BE2C (cell line): ENCODE measurements at places on chromosomes 7 and 10.

DNA sequence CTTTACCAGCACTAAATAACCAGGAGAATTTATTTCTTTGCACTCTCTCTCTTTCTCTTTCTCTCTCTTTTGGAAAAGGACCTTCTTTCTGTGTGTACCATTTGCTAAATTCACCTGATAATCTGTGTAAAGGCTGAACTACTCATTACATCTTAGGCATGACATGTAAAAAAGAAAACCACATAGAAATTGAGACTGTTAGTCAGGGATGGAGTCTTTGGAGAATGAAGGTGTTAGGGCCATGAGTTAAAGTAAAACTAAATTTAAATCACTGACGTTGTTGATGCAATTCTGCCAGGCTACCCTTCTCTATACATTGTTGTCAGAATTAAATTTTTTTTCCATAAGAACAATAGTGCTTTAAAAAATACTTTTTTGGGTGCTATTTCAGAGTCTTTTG is 263.3 kb downstream of the PTEN start:
- DNase-seq = no peak

- no peak for DNase-seq
Observed at GRCh38 chr7:130956417-130957136, 222.6 kb upstream of the KLF14 start.

GRCh38 chr10:97150013-97150595 is 35.7 kb downstream of the SLIT1 start:
- DNase-seq = no peak

- DNase-seq = no peak
Observed at GRCh38 chr7:126495001-126495400, 757.7 kb downstream of the GRM8 start.

GRCh38 chr10:64396105-64396708 is 875.0 kb downstream of the REEP3 start:
- no peak for DNase-seq

GRCh38 chr10:75994357-75995040 is 563.1 kb downstream of the LRMDA start:
- no peak for DNase-seq

GRCh38 chr10:79050896-79051555 is 17.7 kb upstream of the ZMIZ1 start:
- DNase-seq = no peak

DNA sequence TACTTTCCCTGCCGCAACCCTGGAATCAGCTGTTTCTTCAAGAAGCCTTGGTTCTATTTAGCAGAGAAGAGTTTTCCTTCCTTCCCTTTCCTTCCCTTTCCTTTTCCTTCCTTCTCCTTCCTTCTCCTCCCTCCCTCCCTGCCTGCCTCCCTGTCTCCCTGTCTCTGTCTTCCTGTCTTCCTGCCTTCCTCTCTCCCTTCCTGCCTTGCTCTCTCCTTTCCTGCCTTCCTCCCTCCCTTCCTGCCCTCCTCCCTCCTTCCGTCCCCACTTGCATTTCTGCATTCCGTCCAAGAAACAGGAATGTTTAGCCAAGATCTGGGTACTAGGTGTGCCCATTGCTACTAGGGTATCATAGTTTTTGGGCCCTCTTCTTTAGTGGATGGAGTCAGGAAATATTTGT is 21.9 kb downstream of the SND1 start:
- DNase-seq = no peak

DNA sequence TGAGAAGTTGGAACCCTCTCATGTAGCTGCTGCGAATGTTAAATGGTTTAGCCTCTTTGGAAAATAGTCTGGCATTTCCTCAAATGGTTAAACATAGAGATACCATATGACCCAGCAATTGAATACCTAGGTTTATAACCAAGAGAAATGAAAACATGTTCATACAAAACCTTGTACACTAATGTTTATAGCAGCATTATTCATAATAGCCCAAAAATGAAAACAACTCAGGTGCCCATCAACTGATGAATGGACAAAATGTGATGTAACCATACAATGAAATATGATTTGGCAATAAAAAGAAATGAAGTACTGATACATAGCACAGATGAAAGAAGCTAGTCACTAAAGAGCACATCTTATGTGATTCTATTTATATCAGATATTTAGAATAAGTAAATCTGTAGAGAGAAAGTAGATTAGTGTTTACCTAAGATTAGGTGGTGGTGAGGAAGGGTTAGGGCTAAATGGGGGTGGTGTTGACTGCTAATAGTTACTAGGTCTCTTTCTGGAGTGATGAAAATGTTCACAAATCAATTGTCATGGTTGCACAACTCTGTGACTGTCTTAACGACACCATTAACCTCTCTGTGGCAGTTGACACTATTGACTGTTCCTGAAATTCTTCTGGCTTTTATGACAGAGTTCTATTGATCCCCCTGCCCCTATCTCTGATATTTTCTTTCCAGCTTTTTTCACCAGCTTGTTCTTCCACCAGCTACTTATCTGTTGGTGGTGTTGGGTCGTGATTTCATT is 35.2 kb downstream of the VCL start:
- no peak for DNase-seq

DNA sequence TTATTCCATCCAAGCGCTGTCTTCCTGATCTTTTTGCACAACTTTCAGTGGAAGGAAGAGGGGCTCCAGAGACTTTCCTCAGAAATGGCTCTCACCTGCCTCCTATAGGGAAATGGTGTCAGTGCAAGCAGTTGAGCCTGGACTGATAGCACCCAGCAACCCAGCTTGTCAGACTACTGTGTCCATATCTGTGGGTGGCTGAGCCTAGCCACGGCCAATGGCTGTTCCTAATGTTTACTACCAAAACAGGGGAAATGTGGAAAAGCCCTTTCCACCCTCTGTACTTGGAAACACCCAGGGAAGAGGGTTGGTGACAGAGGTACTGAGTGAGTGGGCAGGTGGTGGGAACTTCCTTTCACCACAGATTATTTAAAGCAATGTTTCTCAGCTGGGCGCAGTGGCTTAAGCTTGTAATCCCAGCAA is 4.3 kb upstream of the YKT6 start:
- peak; percentile 63 for DNase-seq

GRCh38 chr10:99460070-99460469 is 29.6 kb upstream of the GOT1 start:
- DNase-seq = no peak

- no peak for DNase-seq
Observed at GRCh38 chr7:152876749-152877148, 117.2 kb downstream of the ACTR3B start.

GRCh38 chr10:33055625-33056024 is 97.6 kb upstream of the ITGB1 start:
- DNase-seq = no peak

- no peak for DNase-seq
Observed at GRCh38 chr7:96300986-96301385, 20.9 kb downstream of the SLC25A13 start.

DNA sequence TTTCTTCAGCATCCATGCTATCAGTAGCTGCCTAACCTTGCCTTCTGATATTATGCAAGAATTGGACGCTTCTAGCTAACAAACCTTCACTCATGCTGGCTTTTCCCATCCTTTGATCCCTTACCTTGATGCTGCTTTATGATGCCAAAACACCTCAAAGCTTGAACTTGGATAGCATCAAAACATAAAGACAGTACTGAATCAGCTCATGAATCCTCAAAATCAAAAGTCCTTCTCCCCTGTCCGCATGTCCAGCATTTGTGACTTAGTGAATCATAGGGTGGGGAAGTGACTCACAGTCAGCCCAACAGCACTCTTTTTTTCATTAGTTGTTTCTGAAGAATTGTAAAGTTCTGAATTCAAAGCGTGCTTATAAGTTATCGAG is 89.5 kb upstream of the PIK3CG start:
- DNase-seq = no peak

GRCh38 chr7:52107355-52107754 is 790.7 kb upstream of the COBL start:
- DNase-seq = no peak

DNA sequence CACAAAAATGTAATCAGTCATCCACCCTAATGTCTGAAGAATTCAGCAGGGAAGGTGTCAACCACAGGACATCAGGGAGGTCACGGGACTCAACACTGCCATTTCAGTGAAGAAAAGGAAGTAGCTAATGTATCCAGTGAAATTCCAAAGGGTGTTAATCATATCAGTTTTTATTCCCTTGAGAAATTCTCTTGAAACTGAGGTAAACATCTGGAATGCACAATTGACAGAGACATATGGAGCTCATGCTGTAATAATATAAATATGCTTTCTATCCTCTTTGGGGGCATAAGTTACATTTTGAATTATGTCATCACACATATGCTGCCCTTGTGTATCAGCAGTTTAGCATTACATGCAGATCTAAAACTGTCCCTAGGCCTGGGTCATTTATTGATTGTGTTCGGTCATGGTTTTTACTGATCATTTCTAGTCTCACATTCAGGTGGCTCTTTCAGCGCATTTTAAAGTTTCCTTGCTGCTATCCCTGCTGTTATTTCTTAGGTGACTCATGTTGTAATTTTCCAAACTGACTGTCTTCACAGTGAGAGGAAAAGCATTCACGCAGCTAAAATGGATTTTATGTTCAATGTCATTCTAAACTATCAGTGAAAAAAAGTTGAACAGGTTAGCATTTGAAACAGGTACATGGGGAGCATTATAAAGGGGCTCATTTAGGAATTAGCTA is 273.9 kb downstream of the TSPAN12 start:
- no peak for DNase-seq

DNA sequence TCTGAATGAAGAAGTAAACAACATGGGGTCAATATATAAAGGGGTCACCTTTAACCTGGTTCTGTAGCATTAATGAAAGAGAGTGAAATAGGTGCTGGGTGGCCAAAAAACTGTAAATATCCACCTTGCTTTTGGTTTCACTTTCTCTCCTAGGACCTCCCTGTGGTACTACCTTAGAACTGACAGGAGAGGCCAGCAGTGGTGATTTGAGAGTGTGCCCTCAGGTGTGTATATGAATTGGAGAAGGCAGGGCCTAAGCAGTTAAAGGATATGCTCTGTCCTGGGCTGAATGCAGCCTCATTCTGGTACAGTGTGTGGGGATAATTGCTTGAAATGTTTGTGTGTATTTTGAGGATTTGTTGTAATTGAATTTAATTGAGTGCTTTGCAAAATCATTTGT is 62.0 kb downstream of the BBS9 start:
- no peak for DNase-seq

DNA sequence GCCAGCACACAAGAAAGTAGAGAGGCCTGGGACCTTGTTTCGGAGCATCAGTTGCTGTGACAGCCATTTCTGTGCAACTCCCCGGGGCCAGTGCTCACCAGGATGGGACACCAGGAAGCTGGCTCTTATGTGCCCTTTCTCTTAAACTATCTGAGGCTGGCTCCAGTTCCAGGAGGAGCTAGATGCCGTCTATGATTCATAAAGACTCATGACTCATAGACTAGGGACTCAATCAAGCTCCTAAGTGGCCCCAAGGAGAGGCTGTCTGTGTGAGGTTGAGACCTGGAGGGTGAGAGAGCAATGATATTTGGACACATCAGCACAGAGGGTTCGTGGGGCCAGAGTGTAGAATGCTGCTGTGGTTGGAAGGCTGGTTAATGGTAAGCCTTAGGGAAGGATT is 580.1 kb downstream of the CCSER2 start:
- no peak for DNase-seq

DNA sequence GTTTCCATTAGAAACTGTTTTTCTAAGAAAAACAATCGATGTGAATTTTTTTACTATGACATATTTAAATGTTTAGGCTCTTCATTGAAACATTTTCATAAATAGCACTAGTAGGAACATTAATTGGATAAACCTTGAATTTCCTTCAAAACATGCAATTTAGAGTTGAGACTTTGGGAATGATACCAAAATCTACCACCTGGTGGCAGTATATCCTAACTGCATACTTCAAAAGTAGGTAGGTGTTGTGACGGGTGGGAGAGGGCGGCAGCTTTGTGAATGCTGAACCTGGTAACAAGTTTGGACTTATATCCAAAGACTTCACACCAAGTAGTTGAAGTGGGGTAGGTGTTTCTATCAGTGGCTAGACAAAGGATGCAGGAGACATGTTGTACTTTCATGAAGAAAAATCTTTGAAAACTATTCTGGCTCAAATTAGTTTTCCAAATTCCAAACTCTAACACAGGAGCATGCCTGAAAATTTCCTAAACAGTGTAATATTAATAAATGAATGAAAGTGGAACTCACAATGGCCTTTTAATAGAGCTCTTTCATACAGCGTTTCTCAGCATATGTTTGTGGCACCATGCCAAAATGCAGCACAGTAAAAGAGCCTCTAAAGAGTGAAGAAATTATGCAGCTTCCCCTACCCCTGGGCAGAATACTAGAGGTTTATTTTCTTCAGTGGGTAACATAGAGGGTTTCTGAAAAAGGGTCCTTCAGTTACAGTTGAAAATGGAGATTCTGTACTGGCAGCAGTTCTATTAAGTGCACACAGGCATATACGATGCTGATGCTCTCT is 201.0 kb upstream of the TPK1 start:
- DNase-seq = peak; percentile 34

DNA sequence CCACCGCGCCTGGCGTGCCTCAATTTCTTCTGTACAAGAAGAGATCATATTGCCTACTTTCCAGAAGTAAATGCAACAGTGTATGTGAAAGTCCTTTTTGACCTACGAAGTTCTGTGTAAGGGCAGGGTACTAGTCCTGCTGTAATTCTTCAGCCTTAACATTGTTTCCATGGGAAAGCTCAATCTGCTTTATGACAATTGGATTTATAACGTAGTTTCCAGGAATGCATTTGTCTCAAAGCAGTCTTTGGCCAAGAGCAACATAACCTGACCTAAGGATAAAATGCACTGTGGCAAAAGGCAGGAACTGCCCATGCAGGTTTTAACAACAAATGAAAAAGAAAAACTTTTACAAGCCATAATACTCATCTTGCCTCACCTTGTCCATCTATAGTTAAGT is 108.1 kb upstream of the PODXL start:
- DNase-seq = no peak

- no peak for DNase-seq
Observed at GRCh38 chr10:26491934-26492333, 53.8 kb downstream of the APBB1IP start.

DNA sequence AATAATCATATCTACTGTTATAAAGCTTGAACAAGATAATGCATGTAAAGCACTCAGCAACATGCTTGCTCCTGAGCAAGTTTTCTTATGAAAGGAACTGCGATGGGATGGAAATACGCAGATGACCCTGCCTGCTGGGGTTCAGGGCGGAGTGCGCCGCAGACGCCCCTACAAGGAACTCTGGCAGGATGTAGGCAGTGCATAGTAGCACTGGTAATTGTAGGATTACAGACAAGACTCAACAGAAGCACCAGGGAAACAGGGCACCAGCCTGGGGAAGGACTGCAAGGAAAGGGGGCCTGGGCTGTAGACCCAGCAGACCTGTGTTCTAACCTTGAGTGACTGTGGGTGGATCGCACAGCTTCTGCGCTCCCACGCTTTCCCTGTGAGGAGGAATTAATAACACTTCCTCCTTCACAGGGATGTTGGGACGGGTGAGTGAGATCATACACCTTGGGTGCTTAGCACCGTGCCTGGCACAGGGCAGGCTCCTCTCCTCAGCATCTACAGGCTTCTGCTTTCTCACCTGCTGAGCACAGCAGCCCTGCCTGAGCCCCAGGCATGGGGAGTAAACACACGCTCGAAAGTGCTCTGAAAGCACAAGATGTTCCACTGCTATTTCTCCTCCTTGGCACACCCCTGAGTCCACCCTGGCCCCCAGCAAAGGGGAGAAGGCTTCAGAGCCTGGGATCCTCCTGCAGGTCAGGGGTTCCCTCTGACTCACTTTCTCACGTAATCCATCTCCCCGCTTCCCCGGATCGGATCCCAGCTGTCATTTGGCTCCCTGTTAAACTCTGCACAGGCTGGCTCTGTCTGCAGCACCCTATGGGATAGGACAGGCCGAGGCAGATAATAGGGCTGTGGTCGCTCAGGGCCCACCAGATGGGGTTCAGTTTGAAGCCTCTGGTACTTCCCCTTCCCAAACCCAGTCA is 19.2 kb downstream of the ITPRIP start:
- no peak for DNase-seq
